Placental pericyte (primary cell): ENCODE measurements at places on chromosomes 3 and 15. TPM values are rescaled to one million over a fixed set of nuclear protein-coding genes. Genes with fewer than 3 reads are reported as not detected.

RAB7A gene
- total RNA-seq: 71.9 and 120 TPM in 2 replicates

RYR3 gene
- total RNA-seq: under 0.01 TPM in 1 of 2 replicates, not detected in the other

DOCK3 gene
- under 0.01 and 0.22 TPM in 2 replicates for total RNA-seq

SLC28A2 gene
- not detected in 2 replicates for total RNA-seq

GXYLT2 gene
- total RNA-seq: 11.6 and 71.1 TPM in 2 replicates

MUC4 gene
- total RNA-seq: not detected in 2 replicates

EPHA3 gene
- total RNA-seq: 0.14 and 0.22 TPM in 2 replicates

ROPN1 gene
- not detected in 2 replicates for total RNA-seq

ALAS1 gene
- 56.4 and 69.8 TPM in 2 replicates for total RNA-seq

ATP10A gene
- total RNA-seq: 0.44 and 2.6 TPM in 2 replicates

SLC22A13 gene
- 0.43 and 0.44 TPM in 2 replicates for total RNA-seq

CPNE9 gene
- total RNA-seq: not detected in 2 replicates

FGF7 gene
- total RNA-seq: 60.8 and 405 TPM in 2 replicates

TRIM69 gene
- total RNA-seq: 7.9 and 8.1 TPM in 2 replicates

FBXO45 gene
- total RNA-seq: 4.4 and 14.5 TPM in 2 replicates

ADAMTS9 gene
- total RNA-seq: 6.9 and 18.8 TPM in 2 replicates

SCAANT1 gene
- not detected in 2 replicates for total RNA-seq

COL6A5 gene
- total RNA-seq: under 0.01 and 0.14 TPM in 2 replicates

ANKUB1 gene
- not detected in 2 replicates for total RNA-seq

SUSD5 gene
- 0.66 and 1.9 TPM in 2 replicates for total RNA-seq

REC114 gene
- total RNA-seq: not detected in 2 replicates

ECE2 gene
- total RNA-seq: not detected in 2 replicates
